Activated CD4-positive, alpha-beta T cell treated with anti-CD3 and anti-CD28 coated beads, Interleukin-2, amount 50 U/mL, for 4 hours (primary cell): ENCODE measurements at places on chromosomes 1 and 21.

DNA sequence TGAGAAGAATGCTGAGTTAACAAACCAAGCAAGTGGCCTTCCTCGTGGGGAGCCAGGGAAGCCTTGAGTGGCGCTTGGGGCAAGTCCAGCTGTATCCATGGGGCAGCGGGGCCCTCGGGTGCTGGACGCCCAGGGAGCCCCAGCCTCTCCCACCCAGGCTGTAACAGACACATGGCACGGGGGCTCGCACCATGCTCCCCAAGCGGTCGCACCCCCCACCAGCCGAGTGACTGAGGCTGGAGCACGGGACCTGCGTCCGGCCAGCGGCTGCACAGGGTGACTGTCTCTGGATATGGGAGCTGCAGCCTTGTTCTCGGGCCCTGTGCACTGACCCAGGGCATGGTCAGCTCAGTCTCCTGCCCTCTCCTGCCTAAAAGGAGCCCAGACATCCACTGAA is 53.9 kb upstream of the ACTRT2 start:
- DNase-seq, result no peak

GRCh38 chr1:38041936-38042834 is 4.4 kb downstream of the POU3F1 start:
- no peak for DNase-seq

DNA sequence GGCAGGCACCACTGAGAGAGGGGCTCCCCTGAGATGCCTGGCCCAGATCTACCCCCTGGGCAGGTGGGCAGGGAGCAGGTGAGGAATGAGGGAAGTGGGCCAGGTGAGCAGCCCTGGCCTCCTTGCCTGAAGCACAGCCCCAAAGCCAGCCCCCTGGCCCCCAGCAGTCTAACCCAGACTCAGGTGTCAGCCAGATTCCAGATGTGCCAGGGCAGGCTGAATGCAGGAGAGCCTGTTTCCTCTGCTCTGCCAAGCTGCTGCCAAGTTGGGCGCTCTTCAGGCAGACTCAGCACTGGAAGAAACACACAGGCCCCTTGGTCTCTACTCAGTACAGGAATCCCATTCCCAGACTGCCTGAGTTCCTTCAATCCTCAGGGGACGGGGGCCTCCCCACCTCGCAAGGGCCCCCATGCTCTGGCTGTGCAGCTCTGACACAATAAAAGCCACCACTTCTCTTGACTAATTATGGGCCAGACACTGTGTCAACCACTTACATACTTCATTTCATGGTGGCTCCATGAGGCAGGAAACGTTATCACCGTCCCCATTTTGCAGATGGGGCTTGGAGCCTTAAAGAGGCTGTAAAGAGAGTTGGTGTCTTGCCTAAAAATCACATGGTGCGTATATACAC is 20.4 kb downstream of the ARHGEF19 start:
- DNase-seq, result no peak

GRCh38 chr1:65425697-65426096 is 5.2 kb downstream of the LEPR start:
- no peak for DNase-seq

DNA sequence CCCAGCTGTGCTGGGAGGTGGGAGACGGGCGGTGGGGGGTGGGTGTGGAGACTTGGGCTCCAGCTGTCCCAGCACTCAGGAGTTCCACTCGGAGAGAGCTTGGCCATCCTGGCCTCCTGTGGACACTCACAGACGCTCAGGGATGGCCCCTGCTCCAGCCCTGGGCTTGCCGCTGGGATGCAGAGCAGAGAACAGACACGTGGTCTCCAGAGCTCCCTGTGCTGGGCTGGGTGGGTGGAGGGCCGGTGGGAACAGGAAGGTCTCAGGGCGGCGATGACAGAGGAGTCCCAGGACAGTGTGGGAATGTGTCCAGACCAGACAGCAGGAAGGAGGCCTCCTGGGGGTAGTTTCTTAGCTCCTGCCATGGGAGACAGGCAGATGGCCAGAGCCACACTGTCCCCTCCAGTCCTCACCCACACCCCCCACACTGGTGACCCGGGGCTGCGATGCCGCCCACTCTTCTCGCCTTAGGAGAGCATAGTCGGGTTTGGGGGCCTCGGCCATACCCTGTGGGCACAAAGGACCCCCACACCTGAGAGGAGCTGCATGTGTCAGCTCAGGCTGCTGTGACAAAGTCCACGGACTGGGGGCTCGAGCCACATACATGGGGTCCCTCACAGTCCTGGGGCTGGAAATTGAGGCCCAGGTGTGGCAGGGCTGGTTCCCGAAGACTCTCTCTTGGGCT is 2.0 kb downstream of the KRTAP10-9 start:
- no peak for DNase-seq

DNA sequence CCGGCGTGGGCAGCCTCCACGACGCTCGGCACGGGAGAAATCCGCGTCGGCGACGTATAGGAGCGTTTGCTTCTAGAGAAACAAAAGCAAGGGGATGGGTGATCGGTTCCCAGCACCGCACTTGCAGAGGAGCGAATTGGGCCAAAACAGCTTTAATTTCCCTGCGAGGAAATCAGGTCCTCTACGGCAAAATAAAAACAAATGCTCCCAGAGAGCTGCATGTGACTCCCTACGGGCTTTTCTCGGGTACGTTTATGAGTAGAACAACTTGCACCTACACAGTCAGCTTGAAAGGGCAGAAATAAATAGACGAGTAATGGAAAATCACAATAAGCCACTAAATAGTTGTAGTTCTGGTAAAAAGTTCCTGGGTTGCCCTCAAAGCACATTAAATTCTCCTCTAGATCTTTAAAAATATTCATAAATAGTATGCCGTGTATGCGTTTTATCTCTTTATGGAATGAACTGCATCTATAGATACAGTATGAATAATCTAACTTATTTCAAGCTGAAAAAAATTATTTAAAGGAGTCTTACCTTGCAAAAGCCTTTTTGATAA is 1.2 kb downstream of the NHLH2 start:
- no peak for DNase-seq

DNA sequence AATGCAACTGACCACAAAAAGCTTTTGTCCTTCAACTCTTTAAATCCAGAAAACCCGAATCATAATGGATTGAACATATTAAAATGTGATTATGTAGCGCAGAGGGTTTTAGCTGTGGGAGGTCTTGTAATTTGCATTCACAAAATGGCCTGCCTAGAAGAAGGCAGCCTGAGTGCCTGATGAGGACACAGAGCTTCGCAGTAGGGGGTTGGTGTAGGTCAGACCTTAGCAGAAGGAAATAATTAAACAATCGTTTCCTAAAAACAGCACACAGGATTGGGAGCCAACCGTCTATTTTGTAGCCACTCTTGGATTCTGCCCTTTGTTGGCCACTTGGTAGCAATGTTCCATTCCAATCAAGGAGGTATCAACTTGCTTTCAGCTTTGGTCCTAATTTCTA is 195.7 kb upstream of the KIAA0040 start:
- DNase-seq, result no peak

- no peak for DNase-seq
Observed at GRCh38 chr1:184533915-184534314, 147.1 kb downstream of the C1orf21 start.

GRCh38 chr1:41447995-41448770 is 36.3 kb downstream of the EDN2 start:
- no peak for DNase-seq

DNA sequence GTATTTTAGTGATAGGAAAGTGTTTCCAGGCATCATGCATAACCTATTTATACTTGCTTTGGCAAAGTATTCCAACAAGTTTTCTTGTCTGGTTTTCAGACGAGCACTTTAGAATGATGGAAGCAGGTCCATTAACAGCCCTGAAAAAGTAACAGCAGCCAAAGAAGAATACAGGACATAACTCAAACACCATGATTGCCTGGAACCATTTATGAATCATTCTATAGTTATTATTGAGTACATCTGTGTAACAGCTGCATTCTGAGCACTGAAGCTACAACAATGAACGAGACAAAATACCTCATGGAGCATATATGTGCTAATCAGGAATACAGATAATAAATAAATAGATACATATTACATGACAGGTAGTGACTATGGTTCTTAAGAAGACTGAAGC is 12.6 kb downstream of the IL10RB start:
- DNase-seq, result no peak

DNA sequence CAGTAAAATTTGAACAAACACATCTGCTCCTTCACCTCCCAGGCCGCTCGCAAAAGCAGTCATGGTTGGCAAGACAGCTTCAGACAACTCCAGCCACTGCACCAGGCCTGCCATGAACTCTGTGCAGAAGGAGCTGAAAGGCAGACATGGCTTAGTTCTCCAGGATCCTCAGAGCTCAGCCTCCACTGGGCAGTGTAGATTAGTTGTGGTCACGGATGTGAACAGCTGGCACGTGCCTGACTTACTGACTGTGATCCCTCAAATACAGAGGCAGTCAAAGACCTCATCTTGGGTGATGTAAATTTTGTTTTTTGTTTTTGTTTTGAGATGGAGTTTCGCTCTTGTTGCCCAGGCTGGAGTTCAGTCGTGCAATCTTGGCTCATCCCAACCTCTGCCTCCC is 28.4 kb downstream of the TMCO4 start:
- DNase-seq, result no peak

- DNase-seq, result no peak
Observed at GRCh38 chr1:242770366-242770765, 245.9 kb upstream of the PLD5 start.

GRCh38 chr1:226047495-226047894 is 15.0 kb upstream of the H3-3A start:
- DNase-seq, result no peak

DNA sequence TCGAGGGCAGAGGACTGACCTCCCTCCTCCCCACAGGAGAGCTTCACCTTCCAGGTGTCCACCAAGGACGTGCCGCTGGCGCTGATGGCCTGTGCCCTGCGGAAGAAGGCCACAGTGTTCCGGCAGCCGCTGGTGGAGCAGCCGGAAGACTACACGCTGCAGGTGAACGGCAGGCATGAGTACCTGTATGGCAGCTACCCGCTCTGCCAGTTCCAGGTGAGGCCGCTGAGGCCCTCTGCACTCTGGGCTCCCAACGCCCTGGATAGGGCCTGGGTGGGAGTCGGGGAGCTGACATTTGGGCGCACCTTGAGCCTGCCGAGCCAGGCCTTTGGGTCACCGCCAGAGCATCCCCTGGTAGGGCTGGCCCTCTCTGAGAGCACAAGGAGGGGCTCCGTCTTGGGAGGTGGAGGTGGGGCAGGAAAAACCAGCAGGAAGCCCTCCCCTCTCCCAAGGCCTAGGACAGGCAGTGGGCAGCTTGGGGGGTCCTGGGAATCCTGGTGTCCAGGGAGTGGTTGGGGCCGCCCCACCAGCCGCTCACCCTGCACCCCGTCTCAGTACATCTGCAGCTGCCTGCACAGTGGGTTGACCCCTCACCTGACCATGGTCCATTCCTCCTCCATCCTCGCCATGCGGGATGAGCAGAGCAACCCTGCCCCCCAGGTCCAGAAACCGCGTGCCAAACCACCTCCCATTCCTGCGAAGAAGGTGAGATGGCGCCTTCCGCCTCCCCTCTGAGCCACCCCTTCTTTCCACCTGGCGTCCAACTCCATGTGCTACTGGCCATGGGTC is 65.1 kb downstream of the PIK3CD start:
- no peak for DNase-seq

- DNase-seq, result no peak
Observed at GRCh38 chr21:43572446-43572845, 86.8 kb downstream of the HSF2BP start.

GRCh38 chr1:25193229-25193628 is 39.1 kb downstream of the SYF2 start:
- no peak for DNase-seq

DNA sequence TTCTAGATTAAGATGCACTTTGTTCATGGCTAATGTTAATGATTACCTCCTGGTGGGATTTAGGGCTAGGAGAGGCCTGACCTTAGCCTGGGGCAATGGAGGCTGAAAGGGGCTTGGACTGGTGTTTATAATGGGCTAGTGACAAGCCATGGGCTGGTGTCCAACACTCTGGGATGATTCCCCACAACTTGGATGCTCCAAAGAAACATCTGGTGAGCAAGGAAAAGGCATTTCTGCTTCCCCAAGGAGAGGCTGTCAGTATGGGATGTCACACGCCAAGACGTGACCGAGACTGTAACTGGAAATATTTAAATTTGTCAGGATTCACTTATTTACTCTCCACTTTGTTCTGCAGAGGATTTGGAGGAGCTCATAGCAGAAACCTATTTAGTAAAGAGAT is 45.2 kb downstream of the PTPRU start:
- no peak for DNase-seq

DNA sequence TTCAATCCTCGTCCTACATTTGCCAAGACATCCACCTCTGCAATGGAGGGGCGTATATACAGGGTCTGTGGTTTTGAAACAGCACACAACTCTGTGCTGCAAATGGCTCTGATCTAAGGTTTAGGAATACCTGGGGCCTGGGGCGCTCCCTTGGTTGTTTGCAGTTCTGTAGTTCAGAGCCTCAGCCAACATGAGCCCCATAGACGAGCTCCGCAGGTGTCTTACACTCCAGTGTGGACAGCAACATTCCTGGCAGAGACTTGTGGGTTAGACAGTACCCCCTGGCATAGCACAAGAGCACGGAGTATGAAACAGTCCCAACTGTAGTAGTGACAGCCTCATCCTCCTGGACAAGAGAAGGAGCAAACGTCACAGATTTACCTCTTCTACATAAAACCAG is 120.3 kb upstream of the BARHL2 start:
- no peak for DNase-seq

GRCh38 chr1:48208251-48208650 is 14.3 kb upstream of the SLC5A9 start:
- DNase-seq, result no peak

DNA sequence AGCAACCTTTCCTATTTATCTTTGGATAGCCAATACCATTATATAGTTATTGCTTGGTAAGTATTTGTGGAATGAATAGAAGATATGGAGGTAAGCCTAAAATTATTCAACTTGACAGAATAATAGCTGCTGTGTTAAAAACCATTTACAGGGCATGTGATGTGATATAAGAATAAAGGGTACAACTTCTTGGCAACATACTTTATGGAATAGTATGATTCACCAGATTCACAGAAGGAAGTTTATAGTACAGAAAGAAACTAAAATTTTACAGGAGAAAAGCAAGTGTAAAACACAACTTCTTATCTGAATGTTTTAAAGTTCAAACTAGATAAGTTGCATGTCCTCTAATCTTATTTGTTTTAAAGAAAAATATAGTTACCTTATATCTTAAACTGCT is 186.4 kb upstream of the ZRANB2 start:
- no peak for DNase-seq

GRCh38 chr1:38546636-38547035 is 312.9 kb downstream of the RRAGC start:
- DNase-seq, result no peak

- DNase-seq, result no peak
Observed at GRCh38 chr1:226722240-226722900, 16.7 kb downstream of the ITPKB start.
